ENCODE measurements at places on chromosomes 5 and 9. TPM values are rescaled to one million over a fixed set of nuclear protein-coding genes. Genes with fewer than 3 reads are reported as not detected.

DNA sequence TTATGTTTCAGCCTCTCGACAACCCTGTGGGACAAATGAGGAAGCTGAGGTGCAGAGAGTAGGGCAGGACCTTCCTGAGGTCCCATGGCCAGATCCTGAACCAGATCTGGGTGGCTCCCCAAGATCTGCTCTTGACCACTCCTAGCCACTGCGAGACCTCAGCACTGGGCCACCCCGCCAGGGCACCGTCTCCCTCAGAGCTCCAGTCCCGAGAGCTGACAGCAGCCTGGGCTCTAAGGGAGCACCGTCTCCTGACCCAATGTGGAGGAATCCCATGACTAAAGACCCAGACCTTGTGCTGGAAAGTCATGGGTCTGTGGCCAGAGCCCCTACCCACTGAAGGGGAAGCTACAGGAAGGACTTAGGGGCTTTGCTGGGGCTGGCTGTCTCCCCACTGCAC is 4.5 kb upstream of the LMX1B start:
- no peak overlapping the region for H3K4me3 ChIP-seq
- no peaks in the 10 kb centered on the region for H3K4me1 ChIP-seq
- H3K27me3 ChIP-seq, result peaks cover 17% of the 10 kb centered on the region
- H3K27ac ChIP-seq, result no peak overlapping the region
- no peaks in the 10 kb centered on the region for H3K36me3 ChIP-seq

DNA sequence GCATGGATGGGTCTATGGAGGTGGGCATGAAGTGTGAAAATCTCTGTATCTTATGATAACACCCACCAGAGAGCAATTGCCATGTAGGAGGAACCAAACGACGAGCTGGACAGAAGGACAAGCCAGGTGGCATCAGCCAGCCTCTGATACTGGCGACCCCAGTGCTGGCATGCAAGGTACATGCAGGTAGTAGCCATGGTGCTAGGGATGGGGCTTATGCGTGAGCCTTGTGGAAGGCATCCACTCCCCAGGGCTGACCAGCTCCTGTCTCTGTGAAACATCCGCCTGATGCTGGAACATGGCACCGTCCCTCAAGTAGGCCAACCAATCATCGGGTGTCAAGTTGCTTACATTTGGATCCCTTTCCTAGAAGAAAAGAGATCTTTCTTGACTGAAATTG is 412.9 kb downstream of the GADD45G start:
- H3K4me1 ChIP-seq, result no peaks in the 10 kb centered on the region
- H3K27me3 ChIP-seq, result no peaks in the 10 kb centered on the region
- no peak for DNase-seq
- H3K27ac ChIP-seq, result no peak overlapping the region
- H3K4me3 ChIP-seq, result no peak overlapping the region

- H3K36me3 ChIP-seq, result no peaks in the 10 kb centered on the region
- peak; percentile 32 for DNase-seq
- H3K4me3 ChIP-seq, result no peak overlapping the region
- H3K27me3 ChIP-seq, result no peaks in the 10 kb centered on the region
These were observed 61.0 kb upstream of the SPTLC1 start for GRCh38 chr9:92176068-92176799.

GRCh38 chr9:124654431-124654830 is 116.7 kb downstream of the NR6A1 start:
- H3K36me3 ChIP-seq, result no peaks in the 10 kb centered on the region
- peak; percentile 50 for DNase-seq
- H3K27me3 ChIP-seq, result no peaks in the 10 kb centered on the region
- no peak overlapping the region for H3K4me3 ChIP-seq
- no peak overlapping the region for H3K27ac ChIP-seq

GRCh38 chr5:91598216-91598615 is 215.1 kb upstream of the ARRDC3 start:
- no peaks in the 10 kb centered on the region for H3K27me3 ChIP-seq
- no peak for DNase-seq
- H3K36me3 ChIP-seq, result no peaks in the 10 kb centered on the region
- H3K4me1 ChIP-seq, result no peaks in the 10 kb centered on the region
- H3K4me3 ChIP-seq, result no peak overlapping the region

GRCh38 chr5:141814064-141814964 is 63.9 kb downstream of the PCDH1 start:
- H3K4me3 ChIP-seq, result no peak overlapping the region
- H3K4me1 ChIP-seq, result no peaks in the 10 kb centered on the region
- peak; percentile 49 for DNase-seq

- no peaks in the 10 kb centered on the region for H3K27me3 ChIP-seq
- H3K27ac ChIP-seq, result 0 out of 2 replicates have a peak overlapping the region, but pooled peaks have one; percentile 4
- H3K36me3 ChIP-seq, result peaks cover 71% of the 10 kb centered on the region
- H3K4me3 ChIP-seq, result no peak overlapping the region
- peaks cover 31% of the 10 kb centered on the region for H3K4me1 ChIP-seq
These were observed 13.8 kb upstream of the FGF18 start for GRCh38 chr5:171405615-171406014.

Gene HMCN2
- not detected for total RNA-seq

Gene HSDL2
- 30.6 TPM for total RNA-seq

- H3K27me3 ChIP-seq, result no peaks in the 10 kb centered on the region
- peak; percentile 39 for DNase-seq
- H3K36me3 ChIP-seq, result no peaks in the 10 kb centered on the region
- H3K4me3 ChIP-seq, result no peak overlapping the region
- no peak overlapping the region for H3K27ac ChIP-seq
These were observed 133.6 kb downstream of the OXCT1 start for GRCh38 chr5:41736641-41737040.

Gene NCS1
- total RNA-seq, result 33.0 TPM

DNA sequence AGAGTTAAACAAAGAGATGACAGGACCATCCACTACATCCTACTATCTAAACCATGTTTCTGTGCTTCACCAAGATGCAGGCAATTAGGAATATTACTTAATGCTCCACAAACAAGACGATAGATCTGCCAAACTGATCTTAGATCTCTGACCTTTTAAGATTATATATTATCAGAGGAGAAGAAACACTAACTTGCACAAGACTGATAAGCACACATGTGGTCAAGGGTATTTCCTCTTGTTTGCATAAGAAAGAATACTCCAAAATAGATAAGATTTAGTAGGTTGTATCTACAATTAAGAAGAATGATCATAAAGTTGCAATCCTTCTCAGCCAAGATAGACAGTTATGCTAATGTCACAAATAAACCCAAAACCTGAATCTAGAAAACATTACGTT is 601.0 kb upstream of the ACO1 start:
- H3K4me3 ChIP-seq, result no peak overlapping the region
- no peaks in the 10 kb centered on the region for H3K36me3 ChIP-seq
- no peaks in the 10 kb centered on the region for H3K4me1 ChIP-seq
- no peak for DNase-seq
- H3K27ac ChIP-seq, result no peak overlapping the region

DNA sequence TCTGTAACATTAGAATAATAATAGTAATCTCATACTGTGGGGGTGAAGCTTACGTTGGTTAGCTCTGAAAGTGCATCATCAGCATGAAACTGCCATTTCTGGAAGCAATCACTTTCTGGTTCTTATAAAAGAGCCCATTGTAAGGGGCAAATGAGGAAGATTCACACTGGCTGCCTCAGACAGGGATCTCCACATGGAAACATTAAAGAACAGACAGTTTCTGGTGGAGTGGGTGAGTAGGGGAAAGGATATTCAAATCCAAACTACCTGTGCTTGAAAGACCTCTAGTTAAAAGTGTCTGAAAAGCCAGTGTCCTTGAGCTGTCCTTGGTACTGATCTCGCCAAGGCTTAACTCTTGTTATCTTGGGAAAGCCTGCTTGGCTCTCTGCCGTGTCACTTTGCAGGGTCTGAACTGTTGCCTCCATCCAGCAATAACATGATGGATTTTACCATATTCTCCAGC is 19.1 kb upstream of the SLC31A2 start:
- H3K4me3 ChIP-seq, result no peak overlapping the region
- no peaks in the 10 kb centered on the region for H3K4me1 ChIP-seq
- no peaks in the 10 kb centered on the region for H3K36me3 ChIP-seq
- H3K27me3 ChIP-seq, result peaks cover 10% of the 10 kb centered on the region
- H3K27ac ChIP-seq, result no peak overlapping the region

DNA sequence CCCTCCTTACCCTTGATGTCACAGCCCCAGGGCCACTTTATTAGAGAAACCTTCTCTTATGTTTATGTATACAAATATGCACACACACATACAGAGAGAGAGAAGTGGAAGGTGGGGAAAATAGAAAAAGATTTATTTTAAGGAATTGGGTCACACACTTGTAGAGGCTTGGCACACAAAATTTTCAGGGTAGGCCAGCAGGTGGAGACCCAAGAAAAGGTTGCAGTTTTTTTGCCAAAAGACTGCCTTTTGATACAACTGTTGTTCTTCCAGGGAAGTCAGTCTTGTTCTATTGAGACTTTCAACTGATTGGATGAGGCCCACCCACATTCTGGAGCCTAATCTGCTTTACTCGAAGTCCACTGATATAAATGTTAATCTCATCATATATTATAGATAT is 131.1 kb upstream of the PPP1R2B start:
- H3K4me1 ChIP-seq, result no peaks in the 10 kb centered on the region
- no peaks in the 10 kb centered on the region for H3K27me3 ChIP-seq
- no peak for DNase-seq

Gene FSTL4
- total RNA-seq, result not detected

Gene SLC6A7
- total RNA-seq, result not detected

- no peak overlapping the region for H3K4me3 ChIP-seq
- no peaks in the 10 kb centered on the region for H3K36me3 ChIP-seq
- no peaks in the 10 kb centered on the region for H3K4me1 ChIP-seq
- no peaks in the 10 kb centered on the region for H3K27me3 ChIP-seq
- H3K27ac ChIP-seq, result no peak overlapping the region
- DNase-seq, result no peak
These were observed 2174.1 kb upstream of the WWC1 start for GRCh38 chr5:166117072-166118066.

Gene ADGRV1
- total RNA-seq, result not detected

GRCh38 chr5:107135391-107135790 is 535.3 kb downstream of the EFNA5 start:
- H3K4me1 ChIP-seq, result no peaks in the 10 kb centered on the region
- H3K27ac ChIP-seq, result no peak overlapping the region
- H3K27me3 ChIP-seq, result no peaks in the 10 kb centered on the region
- H3K4me3 ChIP-seq, result no peak overlapping the region
- DNase-seq, result peak; percentile 20
- no peaks in the 10 kb centered on the region for H3K36me3 ChIP-seq

DNA sequence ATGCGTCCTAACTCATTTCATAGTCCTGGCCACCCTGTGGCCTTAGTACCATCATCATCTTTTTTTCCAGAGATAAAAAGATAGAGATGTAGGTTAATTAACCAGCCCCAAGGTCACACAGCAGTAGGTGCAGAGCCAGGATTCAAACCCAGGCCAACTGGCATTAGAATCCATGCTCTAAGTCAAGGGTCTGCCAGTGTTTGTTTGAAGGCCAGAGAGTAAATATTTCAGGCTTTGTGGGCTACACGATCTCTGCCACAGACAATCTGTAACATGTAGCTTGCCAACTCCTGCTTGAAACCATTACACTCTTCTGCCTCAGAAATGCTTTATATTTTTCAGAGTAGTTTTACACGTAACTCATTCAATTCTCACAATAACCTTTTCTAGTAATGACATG is 119.6 kb downstream of the EFNA5 start:
- H3K4me1 ChIP-seq, result peaks cover 24% of the 10 kb centered on the region
- no peak overlapping the region for H3K27ac ChIP-seq
- no peaks in the 10 kb centered on the region for H3K36me3 ChIP-seq

All from GM23248 (cell line).